ENCODE measurements at places on chromosomes 13 and 19.

DNA sequence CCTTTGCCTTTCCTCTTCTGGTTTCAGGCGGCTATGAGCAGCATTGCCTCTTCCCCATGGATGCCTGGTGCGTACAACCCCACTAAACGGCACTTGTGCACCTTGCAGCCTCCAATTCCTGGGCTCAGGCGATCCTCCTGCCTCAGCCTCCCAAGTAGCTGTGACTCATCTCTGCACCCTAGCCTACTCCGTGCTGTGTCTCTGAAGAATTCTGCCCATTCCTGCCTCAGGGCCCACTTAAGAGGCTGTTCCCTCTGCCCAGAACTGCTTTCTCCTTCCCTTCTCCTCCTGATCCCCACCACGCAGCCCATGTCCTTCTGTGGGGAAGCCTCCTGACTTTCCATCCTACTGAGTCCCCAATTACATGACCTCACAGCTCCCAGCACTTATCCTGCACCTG lies 142.2 kb upstream of the ZNF507 start:
- no peak for DNase-seq

GRCh38 chr13:38103851-38104250 lies 234.3 kb upstream of the TRPC4 start:
- DNase-seq = no peak

GRCh38 chr13:106700439-106700838 lies 132.5 kb upstream of the ARGLU1 start:
- DNase-seq = no peak

GRCh38 chr19:35088131-35088913 lies 27.3 kb upstream of the FXYD3 start:
- DNase-seq = peak; percentile 71

GRCh38 chr13:29284726-29285125 lies 310.8 kb downstream of the SLC7A1 start:
- no peak for DNase-seq

DNA sequence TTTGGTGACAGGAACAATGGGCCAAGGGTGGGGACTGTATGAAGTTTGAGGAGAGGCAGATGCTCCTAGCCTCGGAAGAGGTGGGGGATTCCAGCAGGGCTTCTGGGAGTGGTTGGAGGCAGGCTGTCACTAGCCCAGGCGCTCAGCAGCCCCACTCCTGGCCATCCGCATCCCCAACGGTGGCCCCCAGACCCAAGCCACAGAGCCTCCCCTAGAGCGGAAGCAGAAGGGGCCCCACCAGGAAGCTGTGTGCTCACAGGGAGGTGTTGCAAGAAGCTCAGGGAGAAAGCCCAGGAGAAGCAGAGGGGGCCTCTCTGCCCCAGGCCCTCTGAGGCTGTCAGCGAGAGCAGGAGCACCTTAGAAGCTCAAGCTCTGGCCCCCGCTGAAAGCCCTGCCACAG lies 8.3 kb downstream of the PRAM1 start:
- DNase-seq = no peak

DNA sequence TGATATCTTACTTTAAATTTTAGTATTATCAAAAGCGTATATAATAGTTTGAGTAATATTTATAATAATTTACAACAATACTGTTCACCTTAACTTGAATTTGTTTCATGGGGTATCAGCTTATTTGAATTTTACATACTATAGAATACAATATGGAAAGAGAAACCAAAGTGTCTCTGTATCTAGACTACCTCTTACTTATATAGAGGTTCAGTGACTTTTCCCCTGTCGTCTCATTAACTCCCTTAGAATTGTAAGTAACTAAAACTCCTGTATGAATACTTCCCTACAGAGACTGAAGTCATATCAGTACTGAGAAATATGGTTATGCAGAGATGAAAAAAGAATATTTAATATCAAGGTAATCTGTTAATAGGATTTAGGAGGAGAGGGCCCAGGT lies 26.8 kb downstream of the COG6 start:
- no peak for DNase-seq

DNA sequence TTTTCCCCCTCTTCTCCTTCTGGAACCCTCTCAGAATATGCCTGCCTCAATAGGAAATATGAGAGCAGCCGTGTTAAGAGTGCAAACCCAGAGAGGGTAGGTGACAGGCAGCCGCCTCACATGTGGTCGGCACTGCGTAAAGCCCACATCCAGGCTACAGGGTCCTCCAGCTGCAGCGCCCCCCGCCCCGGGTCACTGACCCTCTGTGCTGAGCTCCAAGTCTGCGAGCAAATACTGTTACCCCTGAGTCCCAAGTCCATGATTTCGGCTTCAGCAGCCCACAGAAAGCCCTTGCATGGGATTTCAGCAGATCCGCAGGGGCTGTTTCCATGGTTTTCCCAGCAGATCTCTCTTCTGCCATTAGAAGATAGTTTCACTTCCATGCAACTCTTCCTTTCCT lies 186.9 kb upstream of the IRS2 start:
- no peak for DNase-seq

DNA sequence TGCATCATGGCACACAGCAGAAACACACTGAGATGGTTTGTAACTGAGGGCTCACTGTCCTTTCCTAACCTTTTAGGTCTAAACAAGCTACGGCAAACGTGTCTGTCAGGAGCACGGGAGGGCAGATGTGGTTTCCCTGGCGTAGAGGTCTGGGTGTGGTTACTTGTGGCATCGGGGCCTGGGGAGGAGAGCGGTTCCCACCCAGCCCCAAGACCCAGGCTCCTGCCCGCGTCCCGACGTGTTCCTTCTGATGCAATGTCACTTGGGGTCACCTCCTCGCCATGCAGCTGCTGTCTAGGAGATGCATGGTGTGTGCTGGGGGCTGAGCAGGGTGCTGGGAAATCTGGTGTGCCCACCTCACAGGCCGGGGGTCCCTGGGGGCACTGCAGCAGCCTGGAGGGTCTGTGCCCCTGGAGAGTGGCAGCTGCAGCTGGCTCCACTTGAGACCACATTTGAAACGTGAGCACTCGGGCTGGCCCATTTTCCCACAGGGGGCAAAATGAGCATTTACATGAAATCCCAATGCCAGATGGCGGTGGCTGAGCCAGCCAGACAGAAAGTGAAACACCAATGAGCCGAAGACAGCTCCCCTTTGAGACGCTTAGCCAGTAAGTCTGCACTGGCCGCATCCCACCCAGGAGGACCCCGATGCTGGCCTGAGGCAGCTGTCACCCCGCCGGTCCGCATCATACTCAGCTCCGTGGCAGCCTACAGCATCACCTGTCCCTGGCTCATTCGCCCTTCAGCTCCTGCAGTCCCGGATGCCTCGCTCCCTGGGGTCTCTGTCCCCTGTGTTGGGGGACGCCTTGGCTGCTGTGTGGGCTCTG lies 22.3 kb upstream of the MYDGF start:
- DNase-seq = no peak

DNA sequence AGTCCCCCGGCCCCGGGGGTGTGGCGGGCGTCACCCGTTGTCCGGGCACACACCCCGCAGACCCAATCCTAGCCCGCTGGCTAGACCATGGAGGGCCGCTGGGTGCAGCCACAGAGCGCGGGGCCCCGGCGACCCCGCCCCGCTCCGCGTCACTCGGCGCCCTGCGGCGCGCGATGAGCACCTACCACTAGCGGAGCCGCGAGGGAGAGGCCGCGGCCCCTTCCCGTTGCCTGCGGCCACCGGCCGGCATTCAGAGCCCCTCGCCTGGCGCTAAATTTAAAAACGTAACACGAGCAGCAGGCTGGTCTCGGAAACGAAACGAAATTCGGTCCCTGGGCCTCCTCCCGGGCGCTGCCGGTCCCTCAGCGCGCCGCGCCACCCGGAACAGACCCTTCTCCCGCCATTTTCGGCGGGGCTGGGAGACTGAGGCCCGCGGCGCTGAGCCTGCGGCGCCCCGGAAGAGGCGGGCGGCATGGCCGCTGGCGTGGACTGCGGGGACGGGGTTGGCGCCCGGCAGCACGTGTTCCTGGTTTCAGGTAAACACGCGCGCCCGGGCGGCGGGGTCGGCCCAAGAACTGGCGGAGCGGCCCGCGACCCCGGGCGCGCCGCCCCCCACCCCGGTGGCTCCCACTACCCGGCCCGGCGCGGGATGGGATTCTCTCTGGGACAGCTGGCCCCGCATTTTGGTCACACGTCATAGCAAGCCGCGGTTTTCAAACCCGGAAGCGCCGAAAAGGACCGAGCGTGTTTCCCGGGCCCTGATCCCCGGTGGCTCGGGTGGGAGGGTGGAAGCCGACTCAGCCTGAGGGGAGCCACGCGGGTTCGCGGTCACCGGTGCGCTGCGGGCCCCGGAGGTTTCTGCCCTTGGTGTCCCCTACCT lies at the start of gene RNASEH2B:
RNASEH2B (plus strand) TSS at position 187 of the 880 bp plus-strand sequence; CDS start at position 473, 286 bp downstream.
- DNase-seq = peak; percentile 17

DNA sequence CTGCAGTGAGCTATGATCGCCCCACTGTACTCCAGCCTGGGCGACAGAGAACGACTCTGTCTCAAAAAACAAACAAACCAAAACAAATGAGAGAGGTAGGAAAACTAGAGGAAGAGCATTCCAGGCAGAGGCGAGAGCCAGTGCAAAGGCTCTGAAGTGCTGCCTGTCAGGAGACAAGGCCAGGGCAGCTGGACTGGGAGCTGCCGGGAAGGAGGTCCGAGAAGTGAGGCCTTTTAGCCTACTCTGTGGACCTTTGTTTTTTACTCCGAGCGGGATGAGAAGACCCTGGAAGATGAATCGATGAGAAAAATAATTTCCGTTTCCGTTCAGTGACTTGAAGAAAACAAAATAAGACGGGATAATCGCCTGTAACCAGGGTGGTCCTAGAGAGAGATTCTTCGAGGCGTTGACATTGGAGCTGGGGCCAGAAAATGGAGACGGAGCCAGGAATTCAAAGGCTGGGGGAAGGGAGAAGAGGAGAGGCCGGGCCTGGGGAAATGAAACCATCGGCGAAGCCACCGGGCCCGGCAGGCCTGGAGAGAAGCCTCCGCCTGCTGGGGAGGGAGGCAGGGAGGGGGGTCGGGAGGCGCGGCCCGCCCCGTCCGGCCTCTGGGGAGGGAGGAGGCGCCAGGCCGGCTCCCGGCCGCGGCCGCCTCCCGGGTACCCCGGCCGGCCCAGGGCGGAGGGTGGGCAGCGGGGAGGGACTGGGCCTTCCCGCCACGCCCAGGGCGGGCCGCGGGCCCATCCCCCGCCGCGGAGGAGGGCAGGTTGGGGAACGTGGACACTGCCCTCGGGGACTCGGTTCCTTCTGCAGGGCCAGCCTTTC lies 7.8 kb upstream of the SERTAD1 start:
- DNase-seq = peak; percentile 55

DNA sequence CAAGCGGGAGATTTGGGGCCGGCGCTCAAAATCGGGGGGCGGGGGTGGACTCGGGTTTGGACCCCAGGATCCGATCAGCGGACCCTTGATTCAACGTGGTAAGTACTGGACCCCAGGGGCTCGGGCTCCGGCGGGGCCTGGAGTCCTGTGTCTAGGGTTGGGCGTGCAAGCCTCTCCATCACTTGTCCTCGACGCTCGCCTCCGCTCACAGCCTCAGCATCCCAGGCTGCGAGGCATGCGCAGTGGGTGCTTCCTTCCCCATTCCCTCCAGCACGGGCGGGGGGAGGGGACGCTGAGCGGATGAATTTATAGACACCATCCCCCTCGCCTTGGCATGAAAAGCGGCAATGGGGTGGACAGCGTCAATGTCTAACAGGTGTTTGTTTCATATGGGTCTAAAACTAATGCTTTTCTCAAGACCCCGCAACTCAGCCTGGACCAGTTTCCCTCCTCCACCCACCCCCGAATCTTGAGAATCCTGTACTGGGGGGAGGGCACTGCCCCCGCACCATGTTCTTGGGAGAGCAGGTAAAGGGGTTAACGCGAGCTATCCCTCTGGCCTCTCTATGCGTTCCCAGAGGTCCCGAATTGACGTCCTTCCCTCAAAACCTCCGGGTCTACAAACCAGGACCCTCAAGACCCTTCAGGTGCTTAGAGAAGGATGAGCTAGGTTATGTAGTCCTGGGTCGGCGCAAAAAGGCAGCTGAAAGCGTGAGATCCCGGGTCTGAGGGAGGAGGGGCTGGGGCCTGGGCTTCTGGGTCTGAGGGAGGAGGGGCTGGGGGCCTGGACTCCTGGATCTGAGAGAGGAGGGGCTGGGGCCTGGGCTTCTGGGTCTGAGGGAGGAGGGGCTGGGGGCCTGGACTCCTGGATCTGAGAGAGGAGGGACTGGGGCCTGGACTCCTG lies 579 bp downstream of the CPT1C start:
- DNase-seq = no peak

GRCh38 chr13:110912651-110913051 lies 2.2 kb downstream of the ANKRD10 start:
- peak; percentile 31 for DNase-seq

GRCh38 chr19:27971071-27971470 lies 1241.9 kb downstream of the UQCRFS1 start:
- peak; percentile 95 for DNase-seq

DNA sequence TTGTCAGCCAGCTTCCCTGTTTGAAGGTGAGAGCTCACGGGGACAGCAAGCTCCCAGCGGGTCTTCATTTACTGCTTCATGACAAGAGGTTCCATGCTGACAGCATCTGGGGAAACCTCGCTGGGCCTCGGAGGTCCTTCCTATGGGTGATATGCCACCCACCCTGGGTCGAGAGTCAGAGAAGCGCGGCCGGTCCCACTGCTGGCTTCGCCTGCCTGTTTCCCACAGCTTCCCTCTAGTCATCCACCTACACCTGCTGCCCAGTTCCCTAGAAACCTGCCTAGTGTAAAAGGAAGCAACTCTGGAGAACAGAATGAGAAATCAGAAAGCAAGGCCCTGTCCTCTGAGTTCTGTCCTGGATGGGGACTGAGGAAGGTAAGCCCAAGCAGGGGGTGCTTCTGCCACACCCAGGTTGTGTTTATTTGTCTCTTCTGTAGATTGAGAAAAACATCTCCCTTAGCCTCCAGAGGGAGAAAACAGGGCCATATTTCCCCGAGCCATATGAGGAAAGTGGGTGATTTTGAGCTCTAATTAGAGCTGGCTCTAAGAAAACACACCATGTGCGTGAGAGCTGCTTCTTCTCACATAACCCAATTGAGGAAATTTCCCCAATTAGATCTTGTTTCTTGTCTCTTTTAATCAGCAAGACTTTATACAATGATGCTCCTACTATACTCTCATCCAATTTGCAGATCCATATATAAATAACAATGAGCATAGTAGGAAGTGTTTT lies 504.3 kb downstream of the IRS2 start:
- no peak for DNase-seq

DNA sequence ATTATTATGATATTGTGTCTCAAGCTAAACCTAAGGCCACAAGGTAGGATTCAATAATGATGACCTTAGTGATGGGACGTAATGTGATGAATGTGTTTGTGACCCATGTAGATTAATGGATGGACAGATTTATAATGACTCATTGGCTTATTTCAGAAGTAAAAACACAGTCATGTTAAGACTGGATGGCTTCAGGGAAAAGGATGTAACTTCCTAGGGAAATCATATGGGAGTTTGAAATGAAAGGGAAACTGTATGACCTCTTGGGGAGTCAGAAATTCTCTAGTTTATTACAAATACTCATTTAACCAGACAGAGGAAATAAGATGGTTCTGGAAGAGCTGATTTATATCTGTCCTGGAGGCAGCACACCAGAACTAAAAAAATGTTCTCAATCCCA lies 2.9 kb downstream of the EDNRB start:
- DNase-seq = no peak
